Activated CD4-positive, CD25-positive, alpha-beta regulatory T cell (primary cell): ENCODE measurements at places on chromosomes 7 and 10.

GRCh38 chr7:119514326-119514725 lies 758.6 kb upstream of the KCND2 start:
- DNase-seq: no peak

- DNase-seq: no peak
These were observed 930 bp downstream of the GARIN1A start for GRCh38 chr7:128672927-128673517.

DNA sequence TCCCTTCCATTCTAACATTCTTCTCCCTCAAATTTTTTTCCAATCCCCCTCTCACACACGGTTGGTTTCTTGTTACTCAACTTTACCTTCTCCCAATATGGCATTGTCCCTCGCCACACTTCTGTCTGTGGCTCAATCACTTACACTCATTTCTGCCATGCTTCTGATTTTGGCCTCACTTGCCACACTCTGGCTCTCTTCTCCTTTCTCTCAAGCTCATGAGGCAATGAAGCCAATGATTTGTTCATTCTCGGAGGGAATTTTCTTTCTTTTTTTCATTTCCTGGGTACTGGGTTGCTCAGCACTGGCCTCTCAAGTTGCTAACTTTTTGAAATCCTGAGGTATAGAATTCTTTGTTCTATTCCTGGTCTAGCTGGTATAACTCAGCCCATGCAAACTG lies 4.0 kb upstream of the MYOZ1 start:
- DNase-seq: no peak

DNA sequence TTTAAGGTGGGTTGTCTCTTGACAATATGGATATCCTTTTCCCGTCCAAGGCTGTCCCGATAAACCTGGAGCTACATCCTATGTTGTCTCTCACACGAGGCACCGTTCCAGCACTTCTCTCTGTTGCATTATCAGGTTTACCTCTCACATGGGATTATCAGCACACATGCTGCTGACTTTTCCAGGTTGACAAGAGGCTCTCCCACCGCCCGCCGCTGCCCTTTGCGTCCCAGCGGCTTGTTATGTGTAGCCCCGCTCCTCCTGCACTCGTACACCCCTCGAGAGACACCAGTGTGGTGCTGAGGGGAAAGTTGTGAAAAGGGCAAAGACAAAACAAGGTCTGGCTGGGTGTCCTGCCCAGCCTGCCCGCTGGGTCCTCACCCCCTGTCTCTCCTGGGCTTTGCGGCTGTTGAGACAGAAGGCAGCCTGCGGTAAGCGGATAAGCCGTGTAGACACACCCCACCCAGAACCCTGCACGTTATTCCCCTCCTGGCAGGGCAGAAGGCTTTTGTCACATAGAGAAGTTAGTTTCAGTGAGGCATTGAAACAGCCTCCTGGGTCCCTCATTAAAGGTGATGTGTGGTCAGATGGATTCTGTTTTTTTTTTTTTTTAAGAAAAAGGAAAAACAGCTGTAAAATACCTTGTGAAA lies 38.7 kb downstream of the UBE3C start:
- DNase-seq: no peak

GRCh38 chr7:110911632-110912031 lies 179.3 kb upstream of the LRRN3 start:
- DNase-seq: no peak

DNA sequence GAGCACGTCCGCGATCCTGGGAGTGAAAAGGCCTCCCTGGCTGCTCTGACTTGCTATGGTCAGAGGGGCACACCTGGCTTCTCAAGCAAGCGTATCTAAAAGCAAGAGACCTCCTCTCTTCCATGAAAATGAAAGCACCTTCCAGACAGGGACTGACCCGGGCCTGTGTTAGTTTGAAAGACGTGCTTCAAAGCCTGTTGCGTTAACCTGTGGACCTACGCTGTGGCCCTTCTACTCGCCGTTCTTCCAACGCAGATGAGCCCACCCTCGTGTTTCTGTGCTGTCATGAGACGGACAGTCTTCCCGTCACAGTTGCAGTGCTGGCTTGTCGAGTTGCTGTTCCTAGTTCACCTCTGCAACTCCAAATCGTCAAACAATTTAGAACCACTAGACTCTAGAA lies 15.5 kb upstream of the GDI2 start:
- no peak for DNase-seq

DNA sequence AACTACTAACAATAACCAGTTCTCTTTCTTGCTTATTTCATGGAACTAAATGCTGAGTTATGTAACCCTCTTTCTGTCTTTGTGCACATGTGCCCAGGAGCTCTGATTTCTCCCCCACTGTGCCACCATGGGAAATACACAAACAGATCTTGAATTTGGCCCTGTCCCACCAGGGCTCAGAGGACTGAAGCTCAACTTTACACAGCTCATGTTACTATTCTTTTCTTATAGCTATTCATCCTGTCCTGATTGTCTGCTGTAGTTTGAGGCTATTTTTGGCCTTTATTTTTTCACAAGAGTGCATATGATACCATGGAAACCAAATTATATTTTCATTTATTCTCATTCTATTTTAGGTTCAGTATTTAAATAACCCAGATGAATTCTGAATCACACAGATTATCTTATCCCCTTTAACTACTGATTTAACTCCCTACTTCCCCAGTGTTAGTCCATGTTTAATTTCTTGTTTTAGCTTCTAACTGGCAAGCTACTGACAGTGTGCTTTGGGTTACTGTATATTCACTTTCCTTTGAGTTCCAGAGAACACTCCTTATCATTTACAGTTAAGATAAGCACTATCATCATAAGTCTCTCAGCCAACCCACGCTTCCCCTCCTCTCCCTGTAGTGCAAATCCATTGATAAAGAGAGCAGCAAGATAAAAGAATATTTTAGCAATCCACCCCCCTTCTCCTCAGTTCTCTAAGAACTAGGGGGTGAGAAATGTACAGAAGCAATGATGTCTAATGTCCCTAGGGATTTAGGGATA lies 71.8 kb upstream of the GSDME start:
- no peak for DNase-seq

GRCh38 chr10:130756651-130757050 lies 554.9 kb downstream of the TCERG1L start:
- no peak for DNase-seq
